ENCODE measurements at places on chromosomes 1 and 21.

DNA sequence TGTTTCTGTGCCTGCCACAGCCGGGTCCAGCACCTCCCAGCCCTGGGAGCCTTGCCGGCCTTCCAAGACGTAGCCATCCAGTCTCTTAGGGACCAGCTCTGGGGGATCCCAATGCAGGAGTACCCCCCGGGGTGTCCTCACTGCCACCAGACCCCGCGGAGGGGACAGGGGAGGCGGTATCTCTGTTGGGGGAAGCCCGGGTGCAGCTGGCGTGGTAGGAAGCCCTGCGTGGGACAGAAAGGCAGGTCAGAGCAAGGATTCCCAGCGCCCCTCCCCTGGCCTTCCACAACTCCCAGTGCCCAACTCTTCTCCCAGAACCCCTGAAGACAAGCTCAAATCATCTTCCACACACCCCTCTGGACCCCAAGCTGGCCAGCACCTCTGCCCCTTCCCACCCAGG is 4.9 kb upstream of the TAGLN2 start:
- DNase-seq, result no peak

GRCh38 chr1:5733596-5733995 is 258.6 kb downstream of the NPHP4 start:
- DNase-seq, result no peak

GRCh38 chr1:33902486-33903209 is 38.8 kb downstream of the HMGB4 start:
- DNase-seq, result no peak

- peak; percentile 78 for DNase-seq
Measured at GRCh38 chr1:66532798-66533783, 862 bp upstream of the SGIP1 start.

- no peak for DNase-seq
Measured at GRCh38 chr1:227190321-227190720, 128.0 kb downstream of the CDC42BPA start.

DNA sequence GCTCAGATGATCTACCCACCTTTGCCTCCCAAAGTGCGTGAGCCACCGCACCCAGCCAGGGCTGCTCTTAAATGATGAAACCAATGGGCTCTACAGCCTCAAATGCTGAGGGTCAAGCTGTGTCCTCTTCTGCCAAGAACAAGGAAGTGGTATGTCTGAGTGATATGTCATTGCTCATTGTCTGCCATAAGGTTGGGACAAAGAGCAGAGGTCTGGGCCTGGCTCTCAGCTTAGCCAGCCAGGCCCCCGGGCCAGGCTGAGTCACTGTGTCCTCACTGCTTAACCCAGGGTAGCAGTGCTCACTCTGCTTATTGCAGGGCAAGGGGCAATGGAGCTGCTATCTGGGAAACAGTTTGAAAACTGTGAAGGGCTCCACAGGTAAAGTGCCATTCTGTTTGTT is 8.3 kb upstream of the ETS2 start:
- no peak for DNase-seq

DNA sequence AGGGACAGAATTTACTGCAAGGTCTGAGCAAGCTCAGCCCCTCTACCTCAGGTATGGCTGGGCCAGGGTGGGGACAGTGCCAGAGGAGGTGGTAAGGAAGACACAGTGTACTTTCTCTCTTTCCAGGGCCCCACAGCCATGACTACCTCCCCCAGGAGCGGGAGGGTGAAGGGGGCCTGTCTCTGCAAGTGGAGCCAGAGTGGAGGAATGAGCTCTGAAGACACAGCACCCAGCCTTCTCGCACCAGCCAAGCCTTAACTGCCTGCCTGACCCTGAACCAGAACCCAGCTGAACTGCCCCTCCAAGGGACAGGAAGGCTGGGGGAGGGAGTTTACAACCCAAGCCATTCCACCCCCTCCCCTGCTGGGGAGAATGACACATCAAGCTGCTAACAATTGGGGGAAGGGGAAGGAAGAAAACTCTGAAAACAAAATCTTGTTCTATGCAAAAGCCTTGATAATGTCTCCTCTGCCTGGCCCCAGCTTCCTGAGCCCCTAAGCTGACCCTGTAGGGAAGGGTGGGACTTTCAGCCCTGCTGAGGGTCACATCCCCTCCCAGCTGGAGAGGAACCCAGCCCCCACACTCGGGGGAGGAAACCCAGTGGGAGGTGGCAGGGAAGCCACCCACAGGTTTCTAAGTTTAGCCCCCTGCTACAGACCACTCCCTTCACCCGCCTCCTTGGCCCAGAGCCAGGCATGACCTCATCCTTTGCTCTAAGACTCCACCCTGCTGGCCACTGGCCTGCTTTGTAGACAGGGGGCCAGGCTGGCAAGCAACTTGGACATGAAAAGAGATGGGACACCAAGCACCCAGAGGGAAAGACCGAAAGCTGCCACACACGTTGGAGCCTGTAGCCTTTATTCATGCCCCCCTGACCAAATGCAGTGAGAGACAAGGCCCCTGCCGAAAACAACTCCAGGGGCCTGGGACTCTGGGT is 6.4 kb downstream of the RHOC start:
- peak; percentile 92 for DNase-seq

- no peak for DNase-seq
Measured at GRCh38 chr1:204268101-204268500, 54.3 kb upstream of the GOLT1A start.

GRCh38 chr1:226682871-226683814 is 55.9 kb downstream of the ITPKB start:
- DNase-seq, result no peak

DNA sequence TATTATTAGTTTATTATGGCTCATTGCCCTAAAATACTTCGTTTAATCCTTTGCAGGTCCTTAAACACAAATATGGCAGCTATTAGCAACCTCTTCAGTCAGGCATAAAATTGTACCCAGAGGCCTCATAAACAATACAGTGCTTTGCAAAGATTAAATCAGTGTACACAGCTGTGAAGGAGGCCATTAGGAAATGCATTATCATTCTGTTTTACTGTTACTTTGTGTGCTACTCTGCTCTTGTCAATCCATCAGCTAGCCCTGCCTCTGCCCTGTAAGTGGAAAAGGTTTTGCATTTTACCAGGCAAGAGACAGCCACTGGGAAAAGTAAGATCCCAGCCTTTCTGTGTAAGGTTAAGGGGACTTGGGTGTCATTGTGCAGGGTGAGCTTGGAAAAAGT is 415.7 kb upstream of the DAB1 start:
- DNase-seq, result no peak

GRCh38 chr21:46216132-46216747 is 12.3 kb downstream of the LSS start:
- no peak for DNase-seq

DNA sequence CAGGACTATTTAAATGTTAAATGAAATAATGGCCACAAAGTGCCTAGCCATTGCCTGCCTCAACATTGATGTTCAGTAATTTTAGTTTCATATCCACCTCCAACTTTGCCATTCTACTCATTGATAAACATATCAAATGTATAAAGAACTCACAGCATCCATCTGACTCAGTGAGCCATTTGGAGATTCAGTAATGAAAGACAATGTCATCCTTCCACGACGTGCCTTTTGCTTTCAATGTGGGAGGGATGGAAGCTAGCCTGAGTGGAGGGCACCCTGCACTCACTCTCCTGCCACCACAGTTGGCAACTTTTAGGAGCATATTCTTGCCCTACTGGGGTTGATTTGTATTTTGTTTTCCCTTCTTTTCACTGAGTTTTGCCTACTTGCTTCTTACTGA is 151.5 kb downstream of the GLUL start:
- DNase-seq, result no peak

DNA sequence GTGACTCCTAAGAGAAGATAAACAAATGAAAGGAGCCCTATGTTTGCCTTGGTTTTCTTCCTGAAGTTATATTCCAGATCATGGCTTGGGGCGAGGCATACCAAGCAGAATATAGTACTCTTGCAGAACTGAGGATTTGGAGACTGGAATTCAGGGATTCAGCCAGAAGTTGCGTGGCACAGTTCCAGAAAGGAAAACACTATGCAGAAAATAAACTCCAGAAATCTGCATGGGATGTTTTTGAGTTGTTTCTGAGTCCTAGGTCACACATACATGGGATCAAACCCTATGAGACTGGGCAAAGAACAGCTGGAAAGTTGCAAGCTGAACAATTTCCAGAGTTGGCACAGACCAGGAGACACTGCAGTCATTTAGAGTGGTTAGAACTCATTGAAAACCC is 42.9 kb upstream of the IFFO2 start:
- no peak for DNase-seq

- DNase-seq, result no peak
Measured at GRCh38 chr1:101613546-101613945, 376.7 kb downstream of the S1PR1 start.
